ENCODE measurements at places on chromosomes 3 and 15.
A peak's percentile ranks its signal among the peaks of the same experiment; 100 is the strongest.

- DNase-seq: no peak
Measured at GRCh38 chr3:114212646-114213045, 24.7 kb downstream of the ZNF80 start.

DNA sequence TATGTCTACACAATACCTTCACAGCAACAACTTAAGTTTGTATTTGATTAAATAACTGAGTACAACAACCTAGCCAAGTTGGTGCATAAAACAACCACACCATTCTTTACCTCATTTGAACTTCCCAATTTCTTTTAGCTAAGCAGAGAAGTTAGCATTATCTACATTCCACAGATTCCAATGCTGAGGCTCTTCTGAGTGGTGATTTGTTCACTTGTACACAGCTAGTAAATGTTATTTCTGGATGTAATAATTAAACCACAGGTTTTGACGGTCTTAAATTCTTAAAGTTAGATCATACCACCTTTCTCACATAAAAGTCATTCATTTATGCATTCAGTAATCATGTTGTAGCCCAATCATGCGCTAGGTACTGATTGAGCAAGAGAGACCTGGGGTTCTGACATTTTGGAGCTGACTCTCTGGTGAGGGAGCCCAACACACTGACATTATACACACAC is 102.5 kb downstream of the SST start:
- no peak for DNase-seq

- DNase-seq: peak; percentile 4
Measured at GRCh38 chr3:33278163-33278562, 921 bp downstream of the FBXL2 start.

- no peak for DNase-seq
Measured at GRCh38 chr15:25771338-25771706, 91.8 kb downstream of the ATP10A start.

DNA sequence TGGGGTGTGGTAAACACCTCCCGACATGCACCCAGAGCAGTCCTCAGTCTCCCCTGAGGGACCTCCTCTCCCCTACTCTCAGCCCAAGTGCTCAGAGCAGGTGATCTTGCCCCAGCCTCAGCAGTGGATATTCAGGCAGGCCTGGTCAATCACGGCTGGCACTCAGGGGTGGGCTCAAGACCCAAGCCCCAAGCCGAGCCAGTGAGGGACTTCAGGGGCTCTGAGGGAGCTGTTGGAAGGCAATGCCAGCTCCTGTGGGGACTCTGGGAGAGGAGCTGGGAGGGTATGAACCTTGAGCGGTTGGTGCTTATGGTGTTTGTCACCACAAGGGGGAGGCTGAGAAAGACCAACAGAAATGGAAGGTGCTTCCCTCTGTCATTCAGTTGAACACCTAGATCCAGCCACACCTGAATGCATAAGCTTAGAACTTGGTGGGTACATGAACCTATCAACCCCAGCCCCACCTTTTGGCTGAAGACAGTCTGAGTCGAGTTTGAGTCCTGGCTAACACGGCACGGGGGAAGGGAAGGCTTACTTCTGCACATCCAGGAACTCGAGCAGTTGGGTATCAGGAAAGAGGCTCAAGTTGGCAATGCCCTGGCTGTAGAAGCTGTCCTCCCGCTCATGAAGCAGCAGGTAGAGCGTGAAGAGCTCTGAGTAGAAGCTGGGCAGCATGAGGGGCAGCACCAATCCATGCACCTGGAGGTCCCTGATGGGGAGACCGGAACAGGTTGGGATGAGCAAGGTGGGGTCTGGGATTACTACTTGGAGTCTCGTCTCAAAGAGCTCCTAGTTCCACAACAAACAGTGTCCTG is 19.2 kb downstream of the ALS2CL start:
- DNase-seq: no peak

DNA sequence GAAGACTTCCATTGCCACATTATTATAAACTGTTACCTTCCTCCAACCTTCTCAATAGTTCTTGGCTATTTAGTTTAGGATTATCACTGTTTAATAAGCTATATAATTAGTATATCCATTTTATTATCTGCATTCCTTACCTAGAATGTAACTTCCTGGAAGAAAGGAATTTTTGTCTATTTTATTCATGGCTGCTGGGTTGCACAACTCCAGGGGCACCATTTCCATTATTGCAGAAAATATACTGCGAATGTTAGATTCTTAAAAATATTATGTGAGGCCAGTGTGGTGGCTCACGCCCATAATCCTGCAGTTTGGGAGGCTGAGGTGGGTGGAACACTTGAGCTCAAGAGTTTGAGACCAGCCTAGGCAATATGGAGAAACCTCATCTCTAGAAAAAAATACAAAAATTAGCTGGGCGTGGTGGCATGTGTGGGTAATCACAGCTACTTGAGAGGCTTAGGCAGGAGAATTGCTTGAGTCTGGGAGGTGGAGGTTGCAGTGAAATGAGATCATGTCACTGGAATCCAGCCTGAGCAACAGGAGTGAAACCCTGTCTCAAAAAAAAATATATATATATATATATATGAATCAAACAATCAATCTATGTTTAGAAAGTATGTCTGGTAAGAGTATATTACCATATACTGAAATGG is 19.9 kb downstream of the CLDN1 start:
- DNase-seq: no peak

DNA sequence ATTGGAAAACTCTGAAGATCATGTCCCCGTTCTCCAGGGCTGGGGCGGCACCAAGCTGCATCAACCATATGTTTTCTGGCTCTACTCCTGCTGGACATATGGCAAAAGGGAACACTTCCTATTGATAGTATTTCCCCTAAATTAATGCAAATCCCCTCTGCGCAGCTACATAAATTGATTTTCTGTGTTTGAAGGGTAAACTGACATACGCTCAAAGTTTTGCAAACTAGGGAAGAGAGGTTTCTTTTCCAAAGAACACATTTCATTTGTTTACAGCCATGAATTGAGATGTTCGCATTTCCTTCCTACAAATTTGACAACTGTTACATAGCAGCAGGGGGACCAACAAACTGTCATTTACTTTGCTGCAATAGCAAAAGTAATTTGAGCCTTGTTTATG is 35.9 kb downstream of the CTXND1 start:
- no peak for DNase-seq

GRCh38 chr3:43195115-43195498 is 89.2 kb upstream of the POMGNT2 start:
- no peak for DNase-seq

- no peak for DNase-seq
Measured at GRCh38 chr15:100708916-100709315, 106.5 kb downstream of the ASB7 start.

GRCh38 chr3:152973575-152973974 is 138.6 kb downstream of the P2RY1 start:
- no peak for DNase-seq

DNA sequence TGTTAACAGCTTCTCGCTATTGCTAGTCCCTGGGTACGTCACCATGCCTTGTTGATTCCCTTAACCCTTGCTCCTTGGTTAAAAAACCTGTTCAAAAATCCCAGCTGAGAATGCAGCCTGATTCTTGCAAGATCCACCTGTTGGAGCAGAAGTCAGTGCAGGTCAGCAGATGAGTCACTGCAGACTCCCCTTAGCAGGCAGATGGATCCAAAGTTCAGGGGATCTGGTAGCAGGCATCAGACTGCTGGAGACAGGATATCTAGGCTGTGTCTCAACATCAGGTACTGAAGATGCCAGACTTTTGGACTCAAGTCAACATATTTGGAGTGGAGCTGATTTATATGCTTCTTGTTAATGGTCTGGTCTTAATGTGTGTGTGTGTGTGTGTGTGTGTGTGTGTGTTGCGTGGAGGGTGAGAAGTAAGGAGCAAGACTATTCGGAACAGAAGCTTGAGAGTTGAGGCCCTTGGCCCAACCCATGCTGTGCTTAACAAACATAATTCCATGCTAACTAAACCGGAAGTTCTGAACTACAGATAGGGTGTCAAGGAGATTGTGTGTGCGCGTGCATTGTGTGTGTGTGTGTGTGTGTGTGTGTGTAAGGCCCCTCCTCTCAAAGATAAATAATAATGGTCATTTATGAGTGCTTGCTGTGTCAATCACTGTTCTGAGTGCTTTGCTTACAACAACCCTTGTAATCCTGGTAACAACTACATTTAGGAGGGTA is 1.0 kb upstream of the C3orf52 start:
- no peak for DNase-seq

- no peak for DNase-seq
Measured at GRCh38 chr3:167114619-167115018, 265.5 kb downstream of the ZBBX start.

- peak; percentile 25 for DNase-seq
Measured at GRCh38 chr3:68060191-68060590, 405.8 kb upstream of the SUCLG2 start.

DNA sequence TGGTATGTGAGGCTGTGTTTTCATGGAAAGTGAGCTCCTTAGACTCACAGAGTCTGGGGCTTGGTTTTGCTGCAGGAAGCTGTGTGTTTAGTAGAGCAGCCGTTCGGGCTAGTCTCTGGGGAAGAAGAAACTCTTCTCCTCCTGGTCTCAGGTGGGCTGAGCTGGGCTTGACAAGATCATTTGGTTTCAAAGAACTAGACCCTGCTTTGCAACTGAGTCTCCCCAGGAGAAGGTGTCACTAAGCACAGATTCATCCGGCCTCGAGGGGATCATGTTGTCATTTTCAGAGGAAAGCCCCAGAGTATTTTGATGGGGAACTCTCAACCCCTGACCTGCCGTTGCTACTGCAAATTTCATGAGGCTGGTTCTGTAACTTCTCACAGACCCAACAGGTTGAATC is 188.5 kb downstream of the FAM43A start:
- no peak for DNase-seq

DNA sequence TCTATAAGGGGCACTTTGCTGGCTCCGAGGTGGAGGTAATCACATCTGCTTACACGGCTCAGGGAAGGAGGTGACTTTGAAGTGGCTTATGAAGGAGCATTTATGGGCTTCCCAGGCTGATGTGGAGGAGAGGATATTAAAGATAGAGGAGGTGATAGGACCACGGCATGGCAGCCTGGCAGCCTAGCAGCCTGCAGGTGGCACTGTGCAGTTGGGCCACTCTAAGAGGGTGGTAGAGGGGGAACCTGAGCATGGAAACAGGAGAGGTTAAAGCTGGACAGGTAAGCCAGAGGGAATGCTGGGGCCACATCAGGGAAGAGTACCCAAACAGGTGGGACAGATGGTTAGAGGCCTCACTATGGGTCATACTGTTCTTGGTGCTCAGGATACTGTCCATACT is 375.0 kb downstream of the WDR72 start:
- DNase-seq: no peak

GRCh38 chr3:59731943-59732342 is 682.1 kb upstream of the CFAP20DC start:
- DNase-seq: no peak

DNA sequence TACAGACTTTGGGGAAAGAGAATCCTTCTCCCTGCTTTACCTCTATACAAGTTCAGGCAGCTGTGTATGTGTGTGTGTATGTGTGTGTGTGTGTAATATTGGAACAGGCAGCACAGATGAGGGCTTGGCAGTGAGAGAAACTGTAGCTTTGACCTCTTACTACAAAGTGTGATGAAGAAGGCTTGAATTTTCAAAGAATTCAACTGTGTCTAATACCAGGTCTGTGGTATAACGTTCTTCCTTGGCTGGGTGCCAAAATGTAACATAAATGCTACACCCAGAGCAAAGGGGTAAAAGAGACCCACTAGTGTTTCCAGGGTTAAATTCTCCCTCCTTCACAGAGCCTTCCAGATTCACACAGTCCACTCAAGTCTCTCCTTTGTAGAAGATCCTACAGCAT is 51.1 kb downstream of the CHST2 start:
- DNase-seq: no peak

DNA sequence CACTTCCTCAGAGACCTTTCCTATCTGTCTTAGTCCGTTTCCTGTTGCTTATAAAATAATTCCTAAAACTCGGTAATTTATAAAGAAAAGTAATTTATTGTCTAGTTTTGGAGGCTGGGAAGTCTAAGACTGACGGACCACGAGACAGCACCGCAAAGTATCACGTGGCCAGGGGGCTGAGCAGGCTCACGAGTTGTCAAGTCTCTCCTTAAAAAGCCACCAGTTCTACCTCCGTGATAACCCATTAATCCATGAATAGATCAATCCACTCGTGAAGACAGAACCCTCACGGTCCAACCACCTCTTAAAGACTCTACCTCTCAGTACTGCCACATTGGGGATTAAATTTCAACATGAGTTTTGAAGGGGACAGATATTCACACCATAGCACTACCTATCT is 821 bp downstream of the LINS1 start:
- DNase-seq: no peak

- DNase-seq: no peak
Measured at GRCh38 chr3:104987859-104988258, 378.9 kb upstream of the ALCAM start.

All from renal cortex interstitium (tissue), 15 donors.